ENCODE measurements at places on chromosomes 6 and 20.
A peak's percentile ranks its signal among the peaks of the same experiment; 100 is the strongest.

DNA sequence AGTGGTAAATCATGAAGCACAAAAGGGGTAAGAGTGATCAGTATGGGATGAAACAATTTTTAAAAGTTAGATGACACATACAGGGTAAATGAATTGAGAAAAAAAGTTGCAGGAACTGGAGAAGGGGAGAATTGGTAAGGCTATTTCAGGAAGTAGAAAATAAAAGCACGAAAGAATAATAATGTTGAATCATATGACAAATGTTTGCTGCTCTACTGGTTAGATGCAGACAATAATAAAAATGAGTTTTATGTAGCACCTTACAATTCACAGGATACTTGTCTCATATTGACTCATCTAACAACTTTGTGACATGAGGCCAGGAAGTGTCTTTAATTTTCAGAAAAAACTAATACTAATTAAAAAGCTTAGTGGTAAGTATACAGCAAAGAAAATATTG, 566.5 kb upstream of the MARCKS start:
- H3K4me3 ChIP-seq, result no peak overlapping the region
- H3K27ac ChIP-seq, result no peak overlapping the region
- no peaks in the 10 kb centered on the region for H3K4me1 ChIP-seq
- DNase-seq, result no peak
- no peaks in the 10 kb centered on the region for H3K36me3 ChIP-seq
- no peaks in the 10 kb centered on the region for H3K27me3 ChIP-seq

DNA sequence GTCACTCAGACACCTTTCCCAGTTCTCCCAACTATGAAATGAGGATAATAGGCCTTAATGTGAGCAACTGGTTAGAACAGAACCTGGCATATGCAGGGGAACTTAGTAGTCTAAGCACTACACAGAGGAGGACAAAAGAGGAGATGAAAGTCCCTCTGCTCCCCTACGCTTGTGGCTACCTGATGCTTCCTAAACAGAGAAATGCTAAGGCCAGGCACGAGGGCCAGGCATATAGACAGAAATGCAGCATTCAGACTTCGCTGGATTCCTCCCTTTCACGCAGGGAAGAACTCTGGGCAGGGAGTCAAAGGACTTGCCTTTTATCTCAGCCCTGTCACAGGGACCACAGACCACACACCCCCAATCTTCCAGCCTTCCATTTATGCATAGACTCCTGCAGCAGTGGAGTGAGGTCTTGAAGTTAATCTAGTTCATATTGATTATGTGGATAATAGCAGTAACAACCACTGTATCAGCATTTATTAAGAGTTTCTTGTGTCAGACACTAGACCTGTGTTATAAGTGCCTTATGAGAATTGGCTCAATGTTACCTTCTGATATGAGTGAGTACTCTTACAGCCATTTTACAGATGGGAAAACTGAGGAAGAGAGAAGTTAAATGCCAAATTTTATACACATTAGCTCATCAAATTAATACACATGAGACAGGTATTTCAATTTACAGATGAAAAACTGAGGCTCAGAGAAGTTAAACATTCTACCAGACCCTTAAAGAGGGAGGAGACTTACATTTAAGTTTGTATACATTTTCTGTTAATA, 27.0 kb upstream of the TRAF3IP2 start:
- no peak overlapping the region for H3K4me3 ChIP-seq
- DNase-seq, result no peak
- no peaks in the 10 kb centered on the region for H3K36me3 ChIP-seq
- no peaks in the 10 kb centered on the region for H3K27me3 ChIP-seq
- H3K27ac ChIP-seq, result no peak overlapping the region
- H3K4me1 ChIP-seq, result no peaks in the 10 kb centered on the region

DNA sequence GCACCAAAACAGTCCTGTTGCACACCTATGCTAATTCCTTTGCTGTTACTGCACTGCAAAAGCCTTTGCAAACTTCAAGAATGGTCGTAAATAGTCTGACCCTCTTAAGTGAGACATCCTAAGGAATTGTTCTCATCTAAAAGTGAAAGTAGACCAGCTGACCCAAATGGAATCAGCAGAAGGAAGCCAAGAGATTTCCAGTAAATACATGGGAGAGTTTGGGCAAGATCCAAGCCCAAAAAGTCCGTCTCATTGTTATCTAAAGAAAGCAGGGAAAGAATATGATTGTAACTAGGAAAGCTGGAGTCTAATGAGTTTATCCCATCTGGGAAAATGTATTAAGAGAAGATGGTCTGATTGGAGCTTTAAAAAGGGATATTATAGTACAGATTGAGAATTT, 43.0 kb upstream of the HIVEP1 start:
- H3K27ac ChIP-seq, result peak overlapping the region; percentile 36
- H3K36me3 ChIP-seq, result no peaks in the 10 kb centered on the region
- DNase-seq, result no peak
- no peak overlapping the region for H3K4me3 ChIP-seq
- H3K4me1 ChIP-seq, result no peaks in the 10 kb centered on the region
- H3K27me3 ChIP-seq, result no peaks in the 10 kb centered on the region

- no peak overlapping the region for H3K27ac ChIP-seq
- H3K4me1 ChIP-seq, result no peaks in the 10 kb centered on the region
- H3K27me3 ChIP-seq, result no peaks in the 10 kb centered on the region
- DNase-seq, result no peak
- H3K4me3 ChIP-seq, result no peak overlapping the region
- H3K36me3 ChIP-seq, result no peaks in the 10 kb centered on the region
Measured at GRCh38 chr6:19753826-19754225, 83.3 kb upstream of the ID4 start.

DNA sequence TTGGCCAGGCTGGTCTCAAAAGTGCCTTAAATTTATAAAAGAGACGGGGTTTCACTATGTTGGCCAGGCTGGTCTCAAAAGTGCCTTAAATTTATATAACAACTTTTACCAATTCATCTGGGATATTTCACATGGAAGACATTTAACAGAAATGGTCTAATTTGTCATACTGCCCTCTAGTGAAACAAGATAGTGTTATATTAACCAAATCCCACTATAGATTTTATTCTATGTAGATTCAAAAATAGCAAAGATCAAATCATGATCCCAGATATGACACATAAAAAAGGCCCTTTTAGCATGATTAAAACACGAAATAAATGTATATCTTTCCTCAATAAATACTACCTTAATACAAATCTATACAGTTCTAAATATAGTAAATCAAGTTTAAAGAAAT, 102.8 kb upstream of the TFAP2D start:
- no peak overlapping the region for H3K4me3 ChIP-seq
- no peaks in the 10 kb centered on the region for H3K27me3 ChIP-seq
- H3K27ac ChIP-seq, result no peak overlapping the region
- no peak for DNase-seq

- no peaks in the 10 kb centered on the region for H3K36me3 ChIP-seq
- no peaks in the 10 kb centered on the region for H3K27me3 ChIP-seq
- no peak overlapping the region for H3K4me3 ChIP-seq
- H3K4me1 ChIP-seq, result peaks cover 5% of the 10 kb centered on the region
- peak overlapping the region; percentile 51 for H3K27ac ChIP-seq
Measured at GRCh38 chr6:106560996-106561685, 68.2 kb downstream of the RTN4IP1 start.

DNA sequence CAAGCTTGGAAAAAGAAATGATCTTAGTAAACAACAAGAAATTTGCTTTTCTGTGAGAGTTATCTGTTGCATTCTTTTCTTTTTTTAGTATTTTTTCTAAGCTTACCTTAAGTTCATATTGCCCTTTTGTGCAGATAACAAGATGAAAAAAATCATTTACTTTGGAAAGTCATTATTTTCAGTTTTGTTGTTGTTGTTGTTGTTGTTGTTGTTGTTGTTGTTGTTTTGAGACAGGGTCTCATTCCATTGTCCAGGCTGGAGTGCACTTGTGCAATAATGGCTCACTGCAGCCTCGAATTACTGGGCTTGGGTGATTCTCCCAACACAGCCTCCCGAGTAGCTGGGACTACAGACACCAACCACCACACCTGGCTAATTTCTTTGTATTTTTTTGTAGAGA, 8.8 kb upstream of the STX11 start:
- no peaks in the 10 kb centered on the region for H3K36me3 ChIP-seq
- no peak overlapping the region for H3K27ac ChIP-seq
- H3K27me3 ChIP-seq, result no peaks in the 10 kb centered on the region
- DNase-seq, result no peak
- no peaks in the 10 kb centered on the region for H3K4me1 ChIP-seq

- no peak overlapping the region for H3K4me3 ChIP-seq
- H3K36me3 ChIP-seq, result no peaks in the 10 kb centered on the region
- peak overlapping the region; percentile 45 for H3K27ac ChIP-seq
- no peaks in the 10 kb centered on the region for H3K27me3 ChIP-seq
- peak; percentile 61 for DNase-seq
Measured at GRCh38 chr20:60228255-60228654, 270.0 kb downstream of the CDH26 start.

DNA sequence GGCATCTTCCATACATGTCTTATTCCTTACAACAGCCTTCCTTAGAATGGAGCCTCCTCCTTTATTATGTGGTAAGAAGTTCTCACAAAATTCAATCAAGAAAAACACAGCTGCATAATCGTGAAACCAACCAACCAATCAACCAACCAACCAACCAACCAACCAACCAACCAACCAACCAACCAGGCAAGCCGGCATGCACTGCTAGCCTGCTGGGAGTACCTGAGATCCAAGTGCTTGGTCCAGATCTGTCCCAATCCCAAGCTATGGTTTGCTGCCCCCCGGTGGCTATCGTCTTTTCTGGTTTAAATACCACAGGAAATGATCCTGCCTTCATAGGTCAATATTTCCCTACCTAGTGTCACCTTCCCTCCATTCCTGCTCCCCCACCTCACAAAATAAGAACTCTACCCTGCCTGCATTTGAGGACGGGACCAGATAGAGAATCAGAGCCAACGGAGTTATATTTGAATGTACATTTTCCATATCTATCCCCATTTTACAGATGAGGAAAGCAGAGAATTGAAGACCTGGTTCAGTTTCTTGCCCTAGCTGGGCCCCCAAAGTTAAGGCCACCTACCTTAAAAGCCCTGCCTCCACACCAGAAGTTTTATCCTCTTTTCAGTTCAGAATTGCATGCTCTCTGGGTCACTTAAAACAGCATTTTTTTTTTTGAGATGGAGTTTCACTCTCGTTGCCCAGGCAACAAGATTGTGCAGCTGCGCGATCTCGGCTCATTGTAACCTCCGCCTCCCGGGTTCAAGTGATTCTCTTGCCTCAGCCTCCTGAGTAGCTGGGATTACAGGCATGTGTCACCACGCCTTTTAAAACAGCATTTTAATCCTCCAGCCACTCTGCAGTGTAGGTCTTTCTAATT, 27.1 kb downstream of the RAB44 start:
- no peaks in the 10 kb centered on the region for H3K36me3 ChIP-seq
- H3K4me3 ChIP-seq, result no peak overlapping the region
- DNase-seq, result no peak
- H3K27me3 ChIP-seq, result no peaks in the 10 kb centered on the region
- H3K27ac ChIP-seq, result no peak overlapping the region

DNA sequence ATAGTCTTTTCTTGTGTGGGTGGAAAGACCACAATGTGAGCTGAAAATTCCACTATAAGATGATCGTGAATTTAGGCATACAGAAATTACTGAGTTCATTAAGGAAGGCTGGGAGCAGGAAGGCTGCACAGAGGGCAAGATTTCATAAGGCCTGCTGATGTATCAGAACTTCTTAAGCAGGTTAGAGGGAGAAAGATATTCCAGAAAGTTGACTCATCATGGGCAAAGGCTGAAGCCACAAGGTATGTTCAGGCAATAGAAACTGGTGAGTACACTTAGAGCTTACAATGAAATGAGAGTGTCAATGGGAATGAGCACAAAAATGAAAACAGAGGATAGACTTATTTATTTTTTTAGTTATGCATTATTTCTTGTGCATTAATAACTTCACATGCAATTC, 618.6 kb downstream of the CBLN4 start:
- no peaks in the 10 kb centered on the region for H3K36me3 ChIP-seq
- no peaks in the 10 kb centered on the region for H3K27me3 ChIP-seq
- H3K4me1 ChIP-seq, result no peaks in the 10 kb centered on the region

- H3K4me1 ChIP-seq, result no peaks in the 10 kb centered on the region
- H3K27me3 ChIP-seq, result no peaks in the 10 kb centered on the region
- H3K36me3 ChIP-seq, result no peaks in the 10 kb centered on the region
- H3K27ac ChIP-seq, result no peak overlapping the region
- no peak for DNase-seq
Measured at GRCh38 chr6:169495601-169496000, 206.2 kb downstream of the WDR27 start.

GRCh38 chr6:134453792-134454510, 136.0 kb upstream of the SGK1 start:
- no peaks in the 10 kb centered on the region for H3K36me3 ChIP-seq
- H3K27ac ChIP-seq, result no peak overlapping the region
- no peak overlapping the region for H3K4me3 ChIP-seq
- H3K27me3 ChIP-seq, result no peaks in the 10 kb centered on the region
- no peaks in the 10 kb centered on the region for H3K4me1 ChIP-seq

DNA sequence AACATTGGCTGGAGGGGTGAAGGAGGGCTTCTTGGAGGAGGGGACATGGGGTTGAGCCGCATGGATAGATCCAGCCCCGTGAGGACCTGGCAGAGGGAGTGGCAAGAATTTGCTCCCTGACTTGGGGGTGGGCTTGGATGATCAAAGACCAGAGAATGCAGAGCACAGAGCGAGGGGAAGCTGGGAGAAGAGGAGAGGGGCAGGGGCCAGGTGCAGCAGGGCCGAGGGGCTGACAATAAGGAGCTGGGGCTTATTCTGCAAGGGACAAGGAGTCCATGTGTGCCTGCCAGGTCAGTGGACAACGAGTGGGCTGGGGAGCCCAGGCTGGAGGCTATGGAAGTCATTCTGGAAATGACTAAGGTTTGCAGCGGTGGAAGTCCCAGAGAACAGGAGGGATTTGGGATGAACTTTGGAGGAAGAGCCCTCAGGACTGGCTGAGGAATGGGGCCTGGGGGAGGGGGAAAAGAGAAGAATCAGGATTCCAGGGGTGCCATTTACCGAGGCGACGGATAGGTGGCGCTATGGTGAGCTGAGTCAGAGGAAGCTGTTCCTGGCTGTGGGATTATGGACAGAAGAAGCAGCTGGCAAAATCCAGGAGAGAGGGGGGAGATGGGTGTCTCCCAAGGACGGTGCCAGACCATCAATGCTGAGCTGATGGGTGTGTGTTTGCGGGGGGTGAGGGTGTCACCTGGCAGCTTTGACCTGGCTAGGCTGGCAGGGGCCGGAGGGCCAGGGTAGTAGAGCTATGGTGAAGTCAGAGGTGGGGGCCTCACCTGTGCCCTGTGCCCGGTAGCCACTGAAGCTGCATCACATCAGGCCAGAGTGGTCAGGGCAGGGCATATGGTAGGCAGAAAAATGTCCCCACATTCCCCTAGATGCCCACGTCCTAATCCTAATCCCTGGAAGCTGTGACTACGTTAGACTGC, 7.8 kb downstream of the KCNG1 start:
- H3K4me3 ChIP-seq, result no peak overlapping the region
- H3K27ac ChIP-seq, result no peak overlapping the region
- no peaks in the 10 kb centered on the region for H3K27me3 ChIP-seq
- H3K36me3 ChIP-seq, result no peaks in the 10 kb centered on the region

GRCh38 chr6:5950361-5950785, 56.4 kb downstream of the NRN1 start:
- H3K27ac ChIP-seq, result no peak overlapping the region
- no peaks in the 10 kb centered on the region for H3K36me3 ChIP-seq
- no peaks in the 10 kb centered on the region for H3K4me1 ChIP-seq
- no peaks in the 10 kb centered on the region for H3K27me3 ChIP-seq
- no peak overlapping the region for H3K4me3 ChIP-seq

- H3K4me3 ChIP-seq, result no peak overlapping the region
- no peak overlapping the region for H3K27ac ChIP-seq
- no peaks in the 10 kb centered on the region for H3K36me3 ChIP-seq
- no peaks in the 10 kb centered on the region for H3K4me1 ChIP-seq
- no peaks in the 10 kb centered on the region for H3K27me3 ChIP-seq
- no peak for DNase-seq
Measured at GRCh38 chr20:63783970-63784369, 44.4 kb downstream of the SLC2A4RG start.

GRCh38 chr6:68639826-68640490, 4.9 kb downstream of the ADGRB3 start:
- peaks cover 16% of the 10 kb centered on the region for H3K4me1 ChIP-seq
- DNase-seq, result no peak
- no peak overlapping the region for H3K27ac ChIP-seq
- no peaks in the 10 kb centered on the region for H3K36me3 ChIP-seq
- H3K4me3 ChIP-seq, result peak overlapping the region; percentile 22
